Left forelimb (tissue), 1 donor: ENCODE measurements at places on chromosomes 3 and 15.

GRCh38 chr3:98049271-98049670 is 14.2 kb upstream of the GABRR3 start:
- no peak for DNase-seq

DNA sequence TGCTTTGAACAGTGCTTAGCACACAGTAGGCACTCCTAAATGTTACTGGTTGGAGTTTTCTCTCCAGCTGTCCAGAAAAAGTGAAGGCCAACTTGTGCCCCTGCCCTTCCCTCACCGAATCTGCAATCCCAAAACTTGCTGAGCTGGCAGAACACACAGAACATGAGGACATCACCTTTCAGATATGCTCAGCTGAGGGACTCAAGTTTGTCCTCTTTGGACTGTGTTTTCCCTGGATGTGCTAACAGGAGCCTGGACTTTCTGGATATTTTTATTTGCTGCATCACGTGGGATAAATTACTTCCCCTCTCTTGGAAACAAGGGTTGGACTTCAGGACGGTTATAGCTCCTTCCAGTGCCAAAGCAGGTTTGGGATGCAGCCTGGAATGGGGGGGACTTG is 59.5 kb upstream of the SMAD6 start:
- DNase-seq, result peak; percentile 45

DNA sequence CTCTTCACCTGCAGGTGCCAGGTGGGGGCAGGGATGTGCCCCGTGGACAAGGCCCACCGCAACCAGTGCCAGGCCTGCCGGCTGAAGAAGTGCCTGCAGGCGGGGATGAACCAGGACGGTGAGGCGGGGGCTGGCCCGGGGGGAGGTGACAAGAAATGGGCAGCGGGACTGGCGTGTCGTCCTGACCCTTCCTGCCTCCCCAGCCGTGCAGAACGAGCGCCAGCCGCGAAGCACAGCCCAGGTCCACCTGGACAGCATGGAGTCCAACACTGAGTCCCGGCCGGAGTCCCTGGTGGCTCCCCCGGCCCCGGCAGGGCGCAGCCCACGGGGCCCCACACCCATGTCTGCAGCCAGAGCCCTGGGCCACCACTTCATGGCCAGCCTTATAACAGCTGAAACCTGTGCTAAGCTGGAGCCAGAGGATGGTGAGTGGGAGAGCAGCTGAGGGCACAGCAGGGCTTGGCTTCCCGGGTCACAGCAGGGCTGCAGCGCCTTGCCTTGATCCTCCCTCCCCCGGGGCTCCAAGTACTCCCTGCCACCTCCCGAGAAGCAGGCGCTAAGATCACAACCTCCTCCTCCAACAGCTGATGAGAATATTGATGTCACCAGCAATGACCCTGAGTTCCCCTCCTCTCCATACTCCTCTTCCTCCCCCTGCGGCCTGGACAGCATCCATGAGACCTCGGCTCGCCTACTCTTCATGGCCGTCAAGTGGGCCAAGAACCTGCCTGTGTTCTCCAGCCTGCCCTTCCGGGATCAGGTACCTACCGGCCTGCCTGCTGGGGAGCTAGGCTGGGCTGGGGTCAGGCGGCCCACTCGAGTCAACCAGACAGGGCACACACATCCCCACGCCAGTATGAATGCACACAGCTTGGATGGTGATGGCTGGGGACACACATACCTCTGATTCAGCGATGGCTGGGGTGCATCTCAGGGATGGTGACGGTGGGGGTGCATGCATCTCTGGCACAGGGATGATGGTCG is 1.7 kb downstream of the NR2E3 start:
- no peak for DNase-seq

- DNase-seq, result no peak
Observed at GRCh38 chr3:81217101-81217500, 544.3 kb downstream of the GBE1 start.

- no peak for DNase-seq
Observed at GRCh38 chr3:40895109-40895508, 304.2 kb upstream of the CTNNB1 start.

GRCh38 chr3:41608347-41608746 is 353.6 kb downstream of the ULK4 start:
- DNase-seq, result no peak

DNA sequence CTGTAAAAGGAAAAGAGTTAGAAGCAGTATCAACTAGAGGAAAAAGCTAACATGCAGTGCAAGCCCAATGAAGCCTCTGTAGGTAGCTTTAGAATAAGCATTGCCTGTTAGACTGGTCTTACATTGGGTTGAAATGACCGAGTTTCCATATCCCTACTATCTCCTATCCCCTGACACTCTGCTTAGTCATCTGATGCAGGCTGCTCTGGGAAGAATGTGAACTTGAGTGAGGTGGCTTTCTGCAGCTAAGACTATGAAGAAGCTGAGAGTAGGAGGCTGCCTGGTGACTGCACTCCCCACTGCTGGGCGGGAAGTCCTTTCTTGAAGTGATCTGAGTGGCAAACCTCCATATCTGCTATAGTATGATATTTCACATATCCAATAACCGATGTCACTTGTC is 64.7 kb downstream of the OXSM start:
- DNase-seq, result no peak

DNA sequence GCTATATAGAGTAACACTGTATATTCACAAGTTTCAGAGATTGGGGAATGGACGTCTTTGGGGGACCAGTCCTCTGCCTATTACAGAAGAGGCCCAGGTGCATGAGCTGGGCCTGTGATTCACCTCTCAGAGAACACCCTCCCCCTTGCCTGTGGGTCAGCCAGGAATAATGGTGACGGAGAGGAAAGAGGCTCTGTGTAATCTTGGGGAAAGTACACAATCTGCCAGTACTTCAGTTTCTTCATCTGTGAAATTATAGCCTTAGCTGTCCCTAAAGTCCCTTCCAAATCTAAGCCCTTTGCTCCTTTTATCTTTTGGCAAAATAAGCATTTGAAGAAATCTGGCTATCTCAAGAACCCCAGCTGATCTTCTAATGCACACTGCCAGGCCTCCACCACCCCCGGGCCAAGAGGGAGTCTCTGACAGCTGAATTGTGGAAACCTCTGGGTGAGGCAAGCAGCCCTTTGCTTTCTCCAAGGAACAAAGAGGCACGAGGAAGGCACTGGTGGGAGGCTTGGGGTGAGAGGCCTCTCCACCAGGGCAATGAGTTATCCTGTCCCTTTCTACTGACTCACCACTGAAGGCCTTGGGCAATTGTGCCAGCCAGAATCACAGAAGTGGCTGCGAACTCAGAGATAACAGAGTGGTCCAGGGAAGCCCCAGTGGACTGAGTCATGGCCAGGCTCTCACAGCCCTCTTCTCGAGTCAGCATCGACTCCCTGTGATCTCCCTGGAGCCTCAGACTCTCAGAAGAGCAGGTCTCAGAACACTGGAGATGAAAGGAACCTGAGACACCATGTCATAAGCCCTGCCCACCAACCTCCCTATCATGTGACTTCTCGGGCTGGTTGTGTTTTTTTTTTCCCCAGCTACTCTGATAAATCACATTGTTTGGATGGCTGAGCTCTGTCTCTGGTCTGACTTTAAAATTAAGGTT is 31.8 kb downstream of the CCNL1 start:
- DNase-seq, result no peak

GRCh38 chr3:55959471-55960080 is 472.5 kb upstream of the WNT5A start:
- no peak for DNase-seq

- no peak for DNase-seq
Observed at GRCh38 chr3:179995406-179995805, 41.3 kb downstream of the PEX5L start.

GRCh38 chr3:31522152-31522551 is 10.6 kb upstream of the STT3B start:
- DNase-seq, result no peak

DNA sequence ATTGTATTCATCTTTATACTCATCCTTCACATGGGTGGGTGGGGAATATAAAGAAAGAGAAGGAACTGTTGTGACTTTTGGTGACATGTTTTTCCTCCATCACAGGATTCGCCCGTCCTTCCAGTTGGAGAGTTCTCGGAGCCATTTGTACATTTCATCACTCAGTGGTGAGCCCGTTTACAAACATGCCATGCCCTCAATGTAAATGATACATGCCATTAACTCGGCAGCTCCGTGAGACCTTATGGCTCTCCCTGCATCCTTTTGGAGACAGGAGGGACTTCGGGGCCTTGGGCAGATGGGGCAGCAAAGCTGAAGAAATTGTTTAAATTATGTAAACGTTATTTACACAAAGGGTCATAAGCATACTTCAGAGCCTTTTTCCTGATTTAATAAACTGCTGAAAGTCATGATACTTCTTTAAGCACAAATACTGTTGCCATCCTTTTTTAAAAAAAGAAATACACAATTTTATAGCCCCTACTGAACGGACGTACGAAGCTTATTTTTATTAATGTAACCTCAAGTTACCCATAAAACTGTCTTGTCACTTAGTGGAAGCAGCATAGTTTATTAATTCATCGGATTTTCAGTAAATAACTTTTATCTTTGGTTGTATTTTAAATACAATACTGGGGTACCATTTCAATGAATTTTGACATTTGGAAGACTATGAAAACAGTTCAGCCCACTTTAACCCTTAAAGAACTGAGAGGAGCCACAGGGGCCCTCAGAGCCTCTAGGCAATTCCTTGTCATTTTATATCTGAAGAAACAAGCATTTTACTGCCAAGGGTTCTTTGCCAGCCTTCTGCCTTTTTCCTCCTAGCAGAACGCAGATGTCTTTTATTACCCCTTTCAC is 55.6 kb upstream of the SKOR1 start:
- no peak for DNase-seq

GRCh38 chr15:31439328-31439727 is 112.7 kb downstream of the KLF13 start:
- no peak for DNase-seq

DNA sequence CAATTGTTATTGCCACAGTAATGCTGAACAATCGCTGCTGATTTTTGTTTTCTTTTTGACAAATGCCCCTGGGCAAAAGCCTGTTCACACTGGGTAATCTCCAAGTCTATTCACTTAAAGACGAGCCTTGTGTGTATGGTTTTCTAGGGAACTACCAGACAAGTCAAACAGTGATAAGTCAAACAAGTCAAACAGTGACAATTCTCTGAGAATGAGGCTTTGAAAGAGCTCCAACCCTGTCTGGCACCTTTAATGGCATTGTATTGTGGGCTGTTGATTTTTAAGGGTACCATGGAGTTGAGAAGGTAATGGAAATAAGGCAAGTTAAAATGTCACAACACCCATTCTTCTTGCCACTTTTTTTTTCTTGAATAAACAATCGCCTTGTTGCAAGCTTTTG is 59.4 kb upstream of the TMC3 start:
- DNase-seq, result no peak

DNA sequence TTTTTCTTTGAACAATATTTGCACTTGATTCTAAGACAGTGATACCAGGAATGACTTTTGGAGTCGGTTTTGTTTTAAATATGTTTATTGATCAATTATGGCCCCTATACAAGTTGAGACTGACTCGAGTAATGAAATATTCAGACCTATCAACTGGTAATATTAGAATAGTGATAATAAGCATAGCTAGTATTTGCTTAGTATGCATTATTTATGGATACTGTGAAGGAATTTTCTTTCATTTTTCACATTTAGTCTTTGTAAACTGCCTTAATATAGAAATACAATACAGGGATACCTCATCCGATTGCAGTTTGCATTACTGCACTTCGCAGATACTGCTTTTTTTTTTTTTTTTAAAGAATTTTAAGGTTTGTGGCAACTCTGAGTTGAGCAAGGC is 107.9 kb downstream of the CNTN4 start:
- no peak for DNase-seq

- no peak for DNase-seq
Observed at GRCh38 chr3:43028678-43029490, 49.8 kb downstream of the GASK1A start.

DNA sequence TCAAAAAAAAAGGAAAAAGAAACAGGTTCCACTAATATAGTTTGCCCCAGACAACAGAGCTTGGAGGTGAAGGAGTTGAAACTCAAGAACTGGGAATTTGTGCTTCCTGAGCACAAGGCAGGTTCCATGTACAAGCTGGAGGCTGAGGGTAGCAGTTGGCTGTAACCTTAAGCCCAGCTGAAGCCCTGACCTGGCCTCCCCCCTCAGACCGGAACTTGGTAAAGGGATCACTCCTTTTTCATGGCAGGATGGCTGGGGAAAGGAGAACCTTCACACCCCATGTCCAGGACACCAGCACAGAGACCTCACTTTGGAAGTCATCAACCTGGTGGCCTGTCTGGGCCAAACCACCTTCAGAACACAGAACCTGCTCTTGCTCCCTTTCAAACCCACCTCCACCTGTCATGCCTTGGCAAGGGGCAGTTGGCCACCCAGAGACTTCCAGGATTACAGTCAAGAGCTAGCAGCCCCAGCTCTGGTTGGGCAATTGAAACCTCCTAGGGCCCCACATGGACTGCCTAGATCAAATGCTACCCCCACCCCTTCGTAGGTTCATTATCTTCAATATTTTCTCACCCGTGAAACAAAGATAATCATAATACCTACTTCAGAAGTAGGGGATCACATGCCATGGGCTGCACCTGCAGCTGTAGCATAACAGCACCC is 3.5 kb downstream of the RPL29 start:
- DNase-seq, result no peak

- no peak for DNase-seq
Observed at GRCh38 chr15:78398076-78398825, 39.8 kb upstream of the IREB2 start.

- no peak for DNase-seq
Observed at GRCh38 chr3:174016186-174016585, 618.6 kb downstream of the NLGN1 start.

- no peak for DNase-seq
Observed at GRCh38 chr3:14959359-14959943, 12.1 kb downstream of the NR2C2 start.

DNA sequence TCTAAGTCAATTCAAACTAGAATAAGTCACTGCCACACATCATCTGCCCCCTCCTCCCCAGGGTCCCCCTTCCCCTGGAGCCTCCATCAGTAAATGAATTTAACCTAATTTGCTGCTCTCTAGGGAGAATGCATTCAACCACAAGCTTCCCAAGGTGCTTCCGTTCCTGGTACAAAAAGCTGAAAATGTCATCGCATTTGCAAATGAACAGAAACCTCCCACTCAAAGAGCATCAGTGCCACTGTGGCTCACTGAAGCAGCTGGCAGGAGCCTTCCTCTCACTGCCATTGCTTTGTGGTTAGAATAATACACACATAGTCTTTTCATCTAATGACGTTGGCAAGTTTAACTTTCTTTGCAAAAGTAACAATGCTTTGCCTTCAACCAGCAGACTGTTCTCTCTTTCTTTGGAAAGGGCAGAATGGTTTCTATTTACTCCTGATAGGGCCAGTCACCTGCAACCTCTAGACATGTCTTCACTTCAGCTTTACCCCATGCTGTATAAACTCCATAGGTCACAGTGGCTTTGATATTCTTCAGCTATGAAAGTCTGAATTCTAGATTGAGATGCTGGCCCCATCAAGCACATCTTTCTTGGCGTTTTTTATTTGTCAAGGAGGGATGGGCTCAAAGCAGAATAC is 238.1 kb downstream of the CPNE4 start:
- no peak for DNase-seq

- no peak for DNase-seq
Observed at GRCh38 chr3:107106316-107106715, 270.9 kb upstream of the CCDC54 start.

DNA sequence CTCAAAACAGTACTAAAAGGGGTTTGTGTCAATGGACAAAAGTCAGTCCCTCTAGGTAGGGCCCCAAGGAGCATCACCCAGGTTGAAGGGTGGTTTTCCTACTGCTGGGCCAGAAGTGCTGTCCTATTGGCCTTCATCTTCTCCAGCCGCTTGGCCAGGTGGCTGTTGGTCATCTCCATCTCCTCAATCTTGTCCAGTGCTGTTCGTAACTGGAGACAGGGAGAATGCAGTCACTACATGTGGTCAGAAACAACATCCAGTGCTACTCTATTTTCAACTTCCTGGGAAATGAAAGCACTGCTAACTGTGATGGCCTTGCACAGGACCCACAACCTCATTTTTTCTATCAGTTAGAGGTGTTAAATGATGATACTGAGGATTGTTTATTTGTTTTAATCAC is 60.4 kb downstream of the MLH1 start:
- no peak for DNase-seq
